Muscle of arm (tissue), 14 donors: ENCODE measurements at places on chromosomes 16 and 17.

DNA sequence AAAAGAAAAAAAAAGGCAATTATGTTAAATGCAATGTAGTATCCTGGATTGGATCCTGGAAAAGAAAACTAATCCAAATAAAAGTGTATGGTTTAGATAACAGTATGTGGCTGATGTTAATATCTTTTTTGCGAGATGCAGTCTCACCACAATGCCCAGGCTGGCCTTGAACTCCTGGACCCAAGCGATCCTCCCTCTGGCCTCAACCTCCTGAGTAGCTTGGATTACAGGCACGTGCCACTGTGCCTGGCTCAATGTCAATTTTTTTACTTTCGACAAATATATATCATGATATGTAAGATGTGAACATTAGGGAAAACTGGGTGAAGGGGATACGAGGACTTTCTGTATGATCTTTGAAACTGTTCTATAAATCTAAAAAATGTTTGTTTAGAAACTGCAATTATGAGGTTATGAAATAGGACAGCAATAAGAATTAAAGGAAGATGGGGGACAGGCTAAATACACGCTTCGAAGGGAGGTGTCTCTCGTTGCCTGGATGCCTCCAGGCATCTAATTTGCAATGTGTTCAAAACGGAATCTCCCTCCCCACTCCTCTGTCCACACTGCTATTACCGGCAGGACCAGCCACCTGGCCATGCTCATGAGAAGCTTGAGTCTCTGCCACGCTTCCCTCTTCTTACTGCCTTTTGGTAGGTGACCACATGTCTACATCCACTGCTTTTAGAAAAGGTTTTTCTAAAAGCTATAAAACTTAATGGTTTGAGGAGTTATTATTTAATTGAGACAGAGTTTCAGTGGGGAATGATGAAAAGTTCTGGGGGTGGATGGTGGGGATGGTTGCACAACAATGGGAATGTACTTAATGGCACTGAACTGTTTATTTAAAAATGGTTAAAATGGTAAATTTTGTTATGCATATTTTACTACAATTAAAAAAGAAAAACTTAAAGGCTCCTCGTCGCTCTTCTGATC lies 15.2 kb downstream of the UBE2O start:
- DNase-seq = no peak

DNA sequence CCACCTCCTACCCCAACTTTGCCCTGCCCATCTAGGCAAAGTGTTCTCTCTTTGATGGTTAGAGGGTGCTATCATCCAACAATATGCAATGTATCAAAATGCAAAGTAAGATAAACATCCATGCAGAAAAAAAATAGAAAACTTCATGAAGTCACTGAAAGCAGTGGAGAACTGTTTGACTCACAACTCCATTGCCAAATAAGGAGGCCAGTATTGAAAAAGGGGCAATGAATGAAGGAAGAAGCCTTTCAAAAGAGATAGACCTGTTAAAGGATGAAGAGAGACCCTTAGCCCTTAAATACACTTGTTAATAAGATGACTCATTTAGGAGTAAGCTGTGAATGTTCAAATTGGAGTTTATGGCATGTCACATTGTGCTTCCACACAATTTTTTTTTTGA lies 13.0 kb downstream of the FA2H start:
- DNase-seq = no peak

DNA sequence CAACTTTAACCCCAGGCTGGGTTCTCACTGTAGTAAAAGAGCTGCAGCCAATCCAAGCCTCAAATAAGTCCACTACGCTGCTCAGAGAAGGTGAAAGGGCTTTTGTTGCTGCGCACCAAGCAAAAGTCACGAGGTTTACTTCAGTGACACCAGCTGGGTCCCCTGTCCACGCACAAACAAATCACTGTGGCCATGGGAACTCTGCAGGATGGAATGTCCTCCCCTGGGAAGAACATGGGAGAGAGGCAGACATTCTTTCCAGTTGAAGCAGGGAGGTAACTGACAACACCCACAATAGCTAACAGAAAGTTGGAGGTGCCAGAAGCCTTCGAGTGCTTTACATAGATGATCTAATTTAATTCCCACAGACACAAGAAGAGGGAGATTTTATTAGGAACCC lies 181.9 kb downstream of the PMP22 start:
- no peak for DNase-seq

- DNase-seq = no peak
These were observed 4.0 kb downstream of the SKA2 start for GRCh38 chr17:59151006-59151405.

GRCh38 chr16:27708651-27709050 lies 158.7 kb downstream of the KATNIP start:
- no peak for DNase-seq
